ENCODE measurements at places on chromosomes 16 and 17.

DNA sequence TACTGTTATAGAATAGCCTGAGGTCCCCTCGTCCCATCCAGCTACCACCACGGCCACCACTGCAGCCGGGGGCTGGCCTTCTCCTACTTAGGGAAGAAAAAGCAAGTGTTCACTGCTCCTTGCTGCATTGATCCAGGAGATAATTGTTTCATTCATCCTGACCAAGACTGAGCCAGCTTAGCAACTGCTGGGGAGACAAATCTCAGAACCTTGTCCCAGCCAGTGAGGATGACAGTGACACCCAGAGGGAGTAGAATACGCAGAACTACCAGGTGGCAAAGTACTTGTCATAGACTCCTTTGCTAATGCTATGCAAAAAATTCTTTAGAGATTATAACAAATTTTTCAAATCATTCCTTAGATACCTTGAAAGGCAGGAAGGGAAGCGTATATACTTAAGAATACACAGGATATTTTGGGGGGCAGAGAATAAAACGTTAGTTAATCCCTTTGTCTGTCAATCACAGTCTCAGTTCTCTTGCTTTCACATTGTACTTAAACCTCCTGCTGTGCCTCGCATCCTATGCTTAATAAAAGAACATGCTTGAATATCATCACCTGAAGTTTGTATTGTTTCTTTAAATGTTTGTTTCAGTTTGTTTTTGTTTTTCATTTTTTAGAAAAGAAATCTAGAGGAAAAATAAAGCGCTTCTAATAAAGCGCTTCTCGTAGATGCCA, 388.3 kb downstream of the MAF start:
- DNase-seq: no peak

DNA sequence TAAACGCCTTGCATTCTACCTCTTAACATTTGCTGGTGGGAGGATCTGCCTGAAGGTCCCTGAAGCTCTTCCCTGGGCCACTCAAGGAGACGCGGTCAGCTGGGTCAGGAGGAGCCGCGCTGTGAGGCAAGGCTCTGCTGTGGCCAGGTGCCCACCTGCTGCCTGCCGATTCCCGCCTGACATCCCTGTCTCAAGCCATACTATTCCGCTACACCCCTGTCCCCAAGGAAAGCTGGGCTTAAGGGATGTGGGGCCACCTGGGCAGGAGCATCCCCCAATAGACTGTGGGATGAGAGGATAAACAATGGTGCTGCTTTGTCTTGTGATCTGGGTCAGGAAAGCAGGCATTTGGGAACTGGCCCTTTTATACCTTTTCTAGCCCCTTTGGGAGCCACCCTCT, 5.1 kb downstream of the TPPP3 start:
- no peak for DNase-seq

DNA sequence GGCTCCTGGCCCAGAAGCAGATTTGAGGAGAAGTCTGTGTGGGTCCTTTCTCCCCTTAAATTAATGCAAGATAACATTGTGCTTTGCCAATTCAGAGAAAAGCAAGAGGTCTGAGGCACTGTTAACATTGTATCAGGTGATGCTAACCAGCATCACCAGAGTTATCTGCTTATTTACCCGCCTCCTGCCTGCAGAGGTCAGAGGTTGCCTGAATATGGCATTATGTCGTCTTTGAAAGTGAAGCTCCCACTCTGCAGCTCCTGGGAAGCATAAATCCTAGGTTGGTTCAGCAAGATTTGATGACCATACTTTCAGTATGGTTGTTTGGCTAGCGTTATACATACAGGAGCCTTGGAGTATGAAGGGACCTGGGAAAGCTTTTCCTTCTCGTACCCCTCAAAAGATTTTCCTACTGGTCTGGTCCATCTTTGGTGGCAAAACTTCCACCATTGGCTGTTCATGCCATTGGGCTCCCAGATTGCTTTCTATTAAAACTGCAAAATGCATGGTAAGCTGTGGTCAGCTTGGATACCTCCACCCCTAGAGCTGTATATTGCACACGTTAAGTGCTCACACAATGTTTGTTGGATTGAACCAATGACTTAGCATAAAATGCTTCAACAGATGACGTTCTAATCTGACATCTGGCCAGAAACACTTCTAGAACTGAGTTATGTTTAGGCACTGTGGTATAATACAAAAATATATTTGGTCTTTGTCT, 24.1 kb downstream of the CHD9 start:
- DNase-seq: no peak

DNA sequence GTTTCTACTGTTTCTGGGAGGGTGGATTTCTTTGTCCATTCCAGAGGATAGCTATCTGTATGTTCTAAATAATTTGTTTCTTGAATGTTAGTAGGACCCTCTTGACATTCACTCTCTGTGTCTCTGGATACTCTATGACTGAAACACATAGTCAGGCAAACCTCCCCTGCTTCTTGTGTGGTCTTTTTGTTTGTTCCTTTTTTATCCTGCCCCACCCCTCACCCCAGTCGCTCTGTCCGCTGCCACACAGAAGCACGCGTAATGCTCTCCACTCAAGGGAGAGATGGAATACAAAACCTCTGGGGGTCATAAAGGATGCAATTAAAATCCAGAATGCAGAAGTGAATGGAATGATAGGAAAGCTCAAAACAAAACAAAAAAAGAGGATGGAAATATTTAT, 253.1 kb downstream of the RBFOX1 start:
- no peak for DNase-seq

DNA sequence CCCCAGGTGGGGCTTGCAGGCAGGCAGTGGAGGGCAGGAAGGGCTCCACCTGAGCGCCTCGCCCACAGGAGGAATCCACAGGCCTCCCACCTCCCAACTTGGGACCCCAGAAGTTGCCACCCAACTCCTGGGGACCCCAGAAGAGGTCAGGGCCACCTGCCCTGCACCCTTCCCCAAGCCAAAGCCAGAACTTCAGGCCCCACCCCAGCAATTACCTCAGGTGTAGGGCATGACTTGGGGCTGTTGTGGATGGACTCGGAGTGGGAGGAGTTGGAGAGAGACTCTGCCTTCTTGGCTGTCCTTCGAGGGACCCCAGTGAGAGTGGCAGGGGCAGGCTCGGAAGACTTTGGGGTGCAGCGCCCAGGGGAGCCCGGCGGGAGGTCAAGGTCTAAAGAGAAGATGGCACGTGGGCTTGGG, 10.5 kb downstream of the TSPOAP1 start:
- DNase-seq: no peak

DNA sequence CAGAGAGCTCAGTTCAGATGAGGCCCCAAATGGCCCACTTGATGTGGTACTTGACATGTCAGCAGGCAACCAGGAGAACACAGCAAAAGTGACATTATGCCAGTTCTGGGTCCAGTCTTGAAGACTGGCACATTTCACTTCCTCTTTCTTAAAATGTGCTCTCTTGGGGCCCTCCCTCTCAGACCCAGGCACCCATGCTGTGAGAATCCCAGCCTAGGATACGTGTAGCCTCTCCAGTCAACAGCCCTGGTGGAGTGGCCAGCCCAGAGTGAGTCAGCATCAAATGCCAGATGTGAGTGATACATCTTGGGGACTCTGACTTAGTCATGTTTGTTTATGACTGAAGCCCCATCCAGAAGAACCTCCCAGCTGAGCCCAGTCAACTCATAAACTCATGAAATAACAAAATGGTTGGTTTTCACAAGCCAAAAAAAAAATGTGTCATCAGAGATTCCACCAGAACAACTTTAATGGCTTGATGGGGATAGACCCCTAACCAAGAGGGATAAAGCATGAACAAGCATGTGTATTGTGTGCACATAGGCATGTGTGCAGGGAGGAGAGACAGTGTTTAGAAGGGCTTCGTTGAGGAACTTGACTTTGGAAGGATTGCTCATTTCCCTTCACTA, 82.5 kb upstream of the TNRC6C start:
- DNase-seq: peak; percentile 85

DNA sequence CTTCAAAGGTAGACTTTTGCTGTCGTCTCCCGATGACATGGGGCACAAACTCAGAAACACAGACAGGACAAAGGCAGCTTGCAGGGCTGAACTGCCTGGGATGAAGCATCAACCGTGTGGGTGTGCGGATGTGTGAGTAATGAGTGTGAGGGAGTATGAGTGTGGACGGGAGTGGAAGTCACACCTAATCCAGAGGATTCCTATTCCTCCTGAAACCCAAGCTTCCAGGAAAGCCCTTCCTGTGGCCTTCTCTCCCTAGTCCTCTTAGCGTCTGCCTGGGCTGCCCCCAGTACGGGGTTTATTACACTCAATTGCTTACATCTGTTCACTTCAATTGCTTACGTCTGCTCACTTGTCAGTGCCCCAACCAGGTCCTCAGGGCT, 2.3 kb upstream of the IL4R start:
- DNase-seq: no peak

DNA sequence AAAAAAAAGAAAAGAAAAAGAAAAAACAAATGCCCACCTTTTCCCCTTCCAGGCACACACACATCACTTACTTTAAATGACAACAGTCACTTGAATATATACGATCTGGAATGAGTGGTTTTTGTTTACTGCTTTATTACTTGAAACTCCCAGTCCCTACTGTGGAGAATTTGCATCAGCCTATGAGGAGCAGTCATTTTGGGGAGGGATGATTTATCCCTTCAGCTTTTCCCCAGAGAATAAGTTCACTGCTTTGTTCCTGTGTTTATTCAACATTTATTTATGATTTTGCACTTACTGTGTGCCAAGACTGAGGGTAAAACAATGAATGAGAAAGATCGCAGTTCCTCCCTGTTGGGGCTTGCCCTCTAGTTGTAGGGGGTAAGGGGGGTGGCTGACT, 4.7 kb upstream of the ZNF423 start:
- no peak for DNase-seq

GRCh38 chr17:32551186-32551955, 64.6 kb downstream of the CDK5R1 start:
- DNase-seq: peak; percentile 49

DNA sequence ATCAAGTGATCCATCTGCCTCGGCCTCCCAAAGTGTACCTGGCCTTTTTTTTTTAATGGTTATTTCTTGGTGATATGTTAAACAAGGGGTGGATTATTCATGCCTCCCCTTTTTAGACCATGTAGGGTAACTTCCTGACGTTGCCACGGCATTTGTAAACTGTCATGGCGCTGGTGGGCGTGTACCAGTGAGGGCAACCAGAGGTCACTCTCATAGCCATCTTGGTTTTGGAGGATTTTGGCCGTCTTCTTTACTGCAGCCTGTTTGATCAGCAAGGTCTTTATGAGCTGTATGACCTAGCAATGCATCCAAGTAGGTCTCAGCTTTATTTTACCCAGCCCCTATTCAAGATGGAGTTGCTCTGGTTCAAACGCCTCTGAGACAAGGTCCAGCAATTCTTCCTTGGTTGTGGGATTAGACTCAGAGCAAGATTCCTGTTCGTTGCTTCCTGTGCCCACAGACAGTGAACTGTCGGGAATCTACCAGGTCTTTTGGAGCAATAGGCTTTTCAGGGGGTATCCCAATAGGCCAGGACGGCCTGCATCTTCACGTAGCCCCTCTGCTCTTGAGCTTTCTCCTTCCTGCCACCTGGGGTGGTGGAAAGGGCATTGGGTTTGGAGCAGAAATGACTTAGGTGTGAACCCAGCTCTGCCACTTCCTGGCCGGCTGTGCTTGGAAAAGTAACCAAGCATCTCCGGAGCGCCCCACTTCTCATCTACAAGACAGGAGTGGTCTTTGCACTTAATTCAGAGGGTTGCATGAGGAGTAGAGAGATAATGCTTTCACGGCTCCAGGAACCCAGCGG, 52.9 kb upstream of the SEC14L1 start:
- DNase-seq: no peak

DNA sequence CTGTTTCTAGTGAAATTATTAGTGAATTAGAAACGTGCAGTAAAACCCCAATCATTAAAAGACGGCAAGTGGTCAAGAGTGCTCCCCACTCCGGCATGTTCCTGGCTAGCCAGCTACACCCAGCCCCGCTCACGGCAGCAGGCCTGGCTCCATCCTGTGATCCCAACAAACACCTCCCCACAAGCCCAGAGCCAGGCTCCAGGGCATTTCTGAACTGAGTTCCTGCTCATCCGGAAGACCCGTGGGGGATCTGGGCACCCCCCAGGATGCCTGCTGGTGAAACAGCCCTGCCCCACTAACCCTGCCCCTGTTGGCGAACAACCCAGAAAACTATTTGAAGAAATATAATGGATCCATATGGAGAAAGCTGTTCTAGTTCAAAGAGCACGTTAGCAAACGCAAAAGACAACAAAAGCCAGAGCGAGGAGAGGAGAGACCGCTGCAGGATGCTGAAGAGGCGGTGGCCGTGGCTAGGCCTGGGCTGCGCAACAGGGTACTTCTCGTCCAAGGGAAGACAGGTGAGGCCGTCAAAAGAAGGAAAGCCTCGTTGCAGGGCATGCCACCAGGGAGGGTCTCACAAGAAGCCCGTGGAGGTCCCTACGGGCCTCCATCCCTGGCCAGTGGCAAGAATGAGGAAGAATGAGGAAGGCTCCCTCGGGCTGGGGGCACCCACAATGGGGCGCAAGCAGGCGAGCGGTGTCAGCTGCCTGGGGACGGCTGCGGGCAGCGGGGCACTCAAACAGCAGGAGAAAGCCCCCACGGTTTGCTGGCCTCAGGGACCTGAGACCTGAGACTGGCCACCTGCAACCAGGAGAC, 19.2 kb downstream of the SLC16A3 start:
- DNase-seq: no peak

DNA sequence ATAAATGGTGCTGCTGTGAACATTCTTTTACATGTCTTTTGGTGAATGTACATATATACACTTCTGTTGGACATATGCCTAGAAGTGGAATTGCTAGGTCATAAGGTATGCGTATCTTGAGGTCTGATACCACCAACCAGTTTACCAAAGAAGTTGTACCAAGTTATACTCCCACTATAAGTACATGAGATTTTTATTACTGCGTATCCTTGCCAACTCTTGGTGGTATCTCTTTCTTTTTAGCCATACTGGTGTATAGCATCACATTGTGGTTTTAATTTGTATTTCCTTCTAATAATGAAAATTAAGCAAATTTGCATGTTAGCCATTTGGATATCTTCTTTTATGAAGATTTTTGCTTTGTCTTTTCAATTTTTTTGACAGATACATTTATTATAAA, 80.5 kb downstream of the ATF7IP2 start:
- DNase-seq: no peak

- no peak for DNase-seq
These were observed 30.8 kb downstream of the NOG start for GRCh38 chr17:56624309-56624708.

- no peak for DNase-seq
These were observed 447.0 kb downstream of the SHISA9 start for GRCh38 chr16:13348416-13348815.

DNA sequence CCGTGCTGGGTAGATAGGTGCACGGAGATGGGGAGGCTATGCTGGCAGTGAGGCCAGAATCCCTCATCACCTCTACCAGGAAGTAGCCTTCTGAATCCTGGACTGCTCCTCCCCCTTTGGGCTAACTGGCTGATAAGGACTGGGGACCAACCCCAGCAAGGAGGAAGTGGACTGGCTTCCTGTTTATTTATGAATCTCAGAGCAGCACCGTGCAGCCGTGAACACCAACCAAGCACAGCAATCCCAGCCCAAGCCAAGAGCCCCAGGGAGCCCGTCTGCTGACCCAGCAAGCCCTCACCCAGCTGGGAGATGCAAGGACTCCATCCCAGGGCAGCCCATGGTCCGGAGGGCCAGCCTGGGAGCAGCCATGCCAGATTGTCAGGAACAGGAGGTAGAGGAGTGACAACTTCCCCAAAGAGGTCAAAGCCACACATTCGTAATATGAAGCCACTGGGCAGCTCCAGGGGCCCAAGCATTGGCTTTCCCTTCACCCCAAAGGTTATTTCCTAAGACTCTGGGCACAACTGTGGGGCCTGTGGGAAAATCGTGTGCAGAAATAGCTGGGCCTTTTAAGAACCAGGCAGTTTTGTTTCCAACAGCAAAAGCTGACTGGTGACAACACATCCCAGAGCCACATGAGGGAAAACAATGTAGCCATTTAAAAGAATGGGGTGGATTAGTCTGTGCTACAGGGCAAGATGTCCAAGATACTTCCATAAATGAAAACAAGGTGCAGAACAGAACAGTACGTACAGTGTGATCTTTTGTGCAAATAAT, 23.9 kb downstream of the PHB1 start:
- peak; percentile 37 for DNase-seq
